NCI-H146 (cell line): ENCODE measurements at places on chromosomes 7 and 10.

DNA sequence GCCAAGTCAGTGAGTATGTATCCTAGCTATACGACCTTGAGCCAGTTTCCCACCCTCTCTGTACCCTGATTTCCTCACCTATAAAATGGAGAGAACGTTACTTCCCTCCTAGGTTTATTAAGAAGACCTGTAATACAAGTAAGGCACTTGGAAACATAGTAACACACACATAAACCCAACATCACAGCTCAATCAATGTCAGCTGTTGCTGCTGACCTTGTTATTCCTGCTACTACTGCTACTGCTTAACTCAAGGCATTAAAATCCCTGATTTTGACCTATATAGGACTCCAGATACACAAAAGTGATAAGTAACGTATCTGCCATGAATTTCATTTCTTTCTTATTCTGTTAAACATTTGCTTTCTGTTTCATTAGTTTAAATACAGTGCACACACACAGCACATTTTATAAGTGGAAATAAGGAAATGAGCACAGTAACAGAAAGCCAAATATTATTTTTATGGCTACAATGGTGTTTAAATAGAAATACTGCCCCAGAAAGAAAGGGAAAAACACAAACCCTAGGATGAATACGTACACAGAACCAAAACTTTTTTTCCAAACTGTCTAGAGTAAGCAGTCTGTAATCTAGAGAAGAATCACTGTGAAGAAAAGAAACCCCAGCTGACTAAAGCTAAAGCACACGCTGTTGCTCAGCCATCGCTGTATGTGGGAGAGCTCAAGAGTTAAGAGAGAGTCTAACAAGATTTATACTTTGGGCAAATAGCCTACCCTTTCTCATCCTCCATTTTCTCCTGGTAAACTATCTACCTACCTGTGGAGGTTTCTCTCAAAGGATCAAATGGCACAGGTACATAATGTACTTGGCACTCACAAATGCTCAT, 19.0 kb downstream of the NAPEPLD start:
- no peak for DNase-seq

DNA sequence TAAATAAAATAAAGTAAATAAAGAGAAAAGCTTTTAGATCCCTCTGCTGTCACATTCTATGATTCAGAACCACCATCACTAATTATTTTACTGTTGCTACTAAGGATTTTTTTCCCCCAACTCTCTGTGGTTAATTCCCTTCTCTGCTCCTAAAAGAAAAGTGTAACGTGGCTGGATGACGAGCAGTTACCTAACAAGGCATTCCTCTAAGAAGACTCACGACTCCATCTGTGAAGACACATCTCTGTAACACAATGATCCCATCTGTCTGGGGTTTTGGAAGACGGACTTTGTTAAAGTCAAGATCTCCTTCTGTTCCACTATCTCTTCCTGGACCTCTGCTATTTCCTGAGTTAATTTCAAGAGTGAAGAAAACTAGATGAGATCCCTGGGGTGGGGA, 179.9 kb downstream of the SFMBT2 start:
- DNase-seq = no peak

DNA sequence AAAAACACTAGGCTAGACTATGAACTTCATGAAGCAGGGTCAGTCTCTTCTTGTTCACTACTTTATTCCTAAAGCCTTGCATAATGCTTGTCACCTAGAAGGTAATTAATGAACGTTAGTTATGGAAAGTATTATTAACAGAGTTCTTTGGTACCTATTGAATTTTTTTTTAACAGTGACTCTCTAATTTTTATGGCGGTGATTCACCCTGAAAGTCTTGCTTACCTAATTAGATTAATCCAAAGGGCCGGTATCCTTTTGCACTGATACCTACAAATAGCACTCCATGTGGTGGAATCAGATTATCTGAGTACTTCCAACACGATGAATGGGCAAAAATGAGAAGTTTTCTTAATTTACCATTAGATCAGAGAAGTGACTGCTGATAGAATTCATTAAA, 31.7 kb downstream of the STAM start:
- DNase-seq = no peak

DNA sequence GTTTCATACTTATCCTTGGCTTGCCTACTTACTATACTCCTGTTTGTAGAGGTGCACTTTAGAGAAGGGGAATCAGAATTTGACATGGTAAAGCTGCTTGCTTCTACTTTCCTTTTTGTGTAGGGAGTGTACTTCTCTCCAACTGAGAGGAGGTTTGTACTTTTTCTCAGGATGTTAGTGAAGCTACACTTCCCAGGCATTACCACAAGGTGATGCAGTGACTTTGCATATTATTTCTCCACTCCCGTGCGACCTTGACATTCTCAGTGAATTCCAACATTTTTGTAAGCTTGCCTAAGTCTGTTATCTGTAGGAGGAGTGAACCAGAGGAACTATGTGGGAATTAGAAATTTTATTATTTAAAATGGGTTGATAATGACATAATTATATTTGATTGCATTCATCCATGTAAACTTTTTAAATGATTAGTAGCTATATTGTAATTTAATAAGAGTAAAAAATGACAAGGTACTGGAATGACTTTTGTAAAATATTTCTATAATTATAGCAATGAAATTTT, 5.2 kb downstream of the TAX1BP1 start:
- DNase-seq = peak; percentile 3

DNA sequence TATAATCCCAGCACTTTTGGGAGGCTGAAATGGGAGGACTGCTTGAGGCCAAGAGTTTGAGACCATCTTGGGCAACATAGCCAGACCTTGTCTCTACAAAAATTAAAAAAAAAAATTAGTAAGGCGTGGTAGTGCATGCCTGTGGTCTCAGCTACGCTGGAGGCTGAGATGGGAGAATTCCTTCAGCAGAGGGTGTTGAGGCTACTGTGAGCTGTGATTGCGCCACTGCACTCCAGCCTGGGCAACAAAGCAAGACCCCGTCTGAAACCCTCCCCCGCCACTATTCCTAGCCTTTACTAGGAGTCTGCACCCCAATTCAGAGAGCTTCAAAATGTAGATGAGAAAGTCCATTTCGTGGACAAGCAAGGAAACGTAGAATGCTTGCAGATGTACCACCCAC, 95.2 kb downstream of the PRPF18 start:
- no peak for DNase-seq

DNA sequence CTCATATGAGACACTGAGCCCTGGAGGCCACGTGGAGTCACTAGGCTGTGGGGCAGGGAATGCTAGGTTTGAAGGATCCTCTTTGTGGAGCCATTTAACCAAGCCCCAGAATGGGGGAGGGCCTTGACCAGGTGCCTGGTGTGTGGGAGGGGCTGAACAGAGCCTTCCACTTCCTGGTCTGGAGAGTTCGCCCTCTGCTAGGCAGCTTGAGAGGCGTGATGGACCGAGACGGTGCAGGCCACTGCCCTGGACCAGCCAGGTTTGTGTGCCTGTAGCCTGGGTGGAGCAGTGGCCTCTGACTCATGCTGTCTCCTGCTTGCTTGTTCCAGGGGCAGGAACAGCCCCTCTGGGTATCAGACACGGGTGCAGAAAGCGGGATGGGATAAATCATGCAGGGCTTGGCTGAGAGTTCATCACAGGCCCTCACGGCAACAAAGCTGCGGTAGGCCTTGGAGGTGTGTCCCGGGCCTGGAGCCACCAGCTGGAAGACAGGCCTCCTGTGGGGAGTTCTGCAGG, 27.4 kb downstream of the ADAMTS14 start:
- DNase-seq = peak; percentile 29

DNA sequence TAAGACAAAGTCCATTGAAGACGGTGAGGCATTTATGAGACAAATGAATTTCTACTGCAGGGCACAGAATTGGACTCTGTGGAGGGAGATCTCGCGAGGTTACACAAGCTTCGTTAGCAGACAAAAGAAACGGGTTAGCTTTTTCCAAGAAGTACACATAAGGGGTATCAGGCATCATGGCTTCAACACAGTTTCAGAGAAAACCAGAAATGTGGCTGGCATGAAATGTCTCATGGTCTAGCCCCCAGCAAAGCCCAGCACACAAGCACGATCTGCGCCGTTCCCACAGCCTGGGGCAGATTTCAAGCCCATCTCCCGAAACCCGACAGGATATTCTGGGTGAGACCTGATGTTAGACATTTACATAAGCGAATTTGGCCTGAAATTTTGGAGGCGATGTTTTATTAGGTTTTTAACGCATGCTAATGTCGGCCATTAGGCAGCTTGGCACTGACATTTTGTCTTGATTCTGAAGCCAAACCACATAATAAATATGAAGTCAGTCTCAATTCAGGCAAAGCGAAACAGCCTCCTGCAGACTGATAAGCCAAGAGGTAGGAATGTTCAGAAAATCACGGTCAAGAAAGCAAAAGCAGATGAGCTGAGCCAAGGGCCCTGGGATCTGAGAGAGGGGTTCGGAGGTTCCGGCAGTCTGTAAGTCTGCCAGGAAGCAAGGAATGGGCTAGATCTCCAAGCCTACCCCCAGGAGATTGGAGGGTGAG, 240.5 kb downstream of the PRPF18 start:
- no peak for DNase-seq

- no peak for DNase-seq
Observed at GRCh38 chr7:72343991-72344390, 68.1 kb downstream of the CALN1 start.

- DNase-seq = no peak
Observed at GRCh38 chr7:47416492-47417480, 165.1 kb downstream of the TNS3 start.

DNA sequence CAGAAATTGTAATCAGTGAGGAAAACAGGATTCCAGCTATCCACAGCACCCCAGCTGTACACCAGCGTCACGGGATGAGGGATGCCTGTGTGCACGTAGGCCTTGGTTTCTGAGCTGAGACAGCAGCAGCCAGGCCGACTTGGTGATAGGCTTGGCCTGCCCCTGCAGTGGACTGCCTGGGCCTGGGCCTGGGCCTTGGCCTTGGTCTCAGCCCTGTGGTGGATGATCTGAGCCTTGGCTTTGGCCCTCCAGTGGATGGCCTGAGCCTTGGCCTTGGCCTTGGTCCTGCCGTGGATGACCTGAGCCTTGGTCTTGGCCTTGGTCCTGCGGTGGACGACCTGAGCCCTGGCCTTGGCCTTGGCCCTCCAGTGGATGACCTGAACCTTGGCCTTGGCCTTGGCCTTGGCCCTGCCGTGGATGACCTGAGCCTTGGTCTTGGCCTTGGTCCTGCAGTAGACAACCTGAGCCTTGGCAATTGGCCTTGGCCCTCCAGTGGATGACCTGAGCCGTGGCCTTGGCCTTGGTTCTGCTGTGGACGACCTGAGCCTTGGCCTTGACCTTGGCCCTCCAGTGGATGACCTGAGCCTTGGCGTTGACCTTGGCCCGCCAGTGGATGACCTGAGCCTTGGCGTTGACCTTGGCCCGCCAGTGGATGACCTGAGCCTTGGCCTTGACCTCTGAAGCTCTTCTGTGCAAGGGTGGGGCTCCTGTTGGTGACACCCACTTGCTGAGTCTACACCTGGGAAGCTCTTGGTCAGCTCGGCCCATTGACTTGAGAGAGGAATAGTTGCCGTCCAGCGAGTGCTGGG, 93.8 kb downstream of the CUX1 start:
- DNase-seq = no peak

DNA sequence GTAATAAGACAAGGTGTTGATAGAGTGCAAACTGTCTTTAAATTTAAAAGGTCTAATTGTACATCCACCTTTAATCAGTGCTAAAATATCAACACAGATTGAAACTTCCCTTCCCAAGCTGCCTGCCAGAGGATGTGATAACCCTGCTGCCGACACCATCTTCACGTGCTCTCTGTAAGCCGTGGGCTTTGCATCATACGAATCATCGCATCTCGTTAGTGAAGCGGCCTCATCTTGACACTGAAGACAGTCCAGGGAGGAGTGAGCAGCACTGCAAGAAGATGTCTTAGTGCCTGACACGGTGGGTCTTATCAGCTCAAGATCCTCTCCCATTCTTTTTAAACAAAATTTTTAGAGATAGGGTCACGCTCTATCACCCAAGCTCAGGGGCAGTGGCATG, 518.8 kb downstream of the PTPRN2 start:
- DNase-seq = no peak

- no peak for DNase-seq
Observed at GRCh38 chr7:17773289-17773626, 167.0 kb downstream of the SNX13 start.
